ENCODE measurements at places on chromosomes 11 and 22.

GRCh38 chr11:128616161-128616560 lies 28.8 kb upstream of the ETS1 start:
- no peak for DNase-seq

DNA sequence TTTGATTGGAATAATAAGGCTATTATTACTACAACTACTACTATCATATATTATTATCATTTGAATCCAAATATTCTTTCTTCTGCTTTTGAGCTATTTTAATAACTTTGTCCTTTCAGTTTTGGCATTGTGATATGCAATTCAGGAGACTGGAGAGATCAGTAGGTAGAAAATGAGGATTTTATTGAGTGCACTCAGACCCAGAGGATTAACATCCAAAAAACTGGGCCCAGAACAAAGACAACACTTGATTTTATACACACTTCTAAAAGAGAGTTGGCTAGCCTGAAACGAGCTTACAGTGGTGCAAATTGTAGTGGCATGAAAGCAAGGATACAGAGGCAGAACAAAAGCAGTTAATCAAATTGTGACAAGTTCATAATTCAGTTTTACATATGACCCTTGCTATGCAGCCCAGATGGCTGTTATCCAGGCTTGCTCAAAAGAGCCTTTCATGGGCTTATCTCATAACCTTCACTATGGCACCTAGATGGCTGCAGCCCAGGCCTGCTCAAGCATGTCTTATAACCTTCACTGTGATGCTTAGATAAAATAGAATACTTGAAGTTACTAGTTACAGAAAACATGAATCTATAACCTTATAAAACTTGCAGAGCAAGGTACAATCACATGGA lies 796.3 kb upstream of the RAG2 start:
- no peak for DNase-seq

GRCh38 chr22:36328635-36329253 lies 59.0 kb downstream of the MYH9 start:
- no peak for DNase-seq

DNA sequence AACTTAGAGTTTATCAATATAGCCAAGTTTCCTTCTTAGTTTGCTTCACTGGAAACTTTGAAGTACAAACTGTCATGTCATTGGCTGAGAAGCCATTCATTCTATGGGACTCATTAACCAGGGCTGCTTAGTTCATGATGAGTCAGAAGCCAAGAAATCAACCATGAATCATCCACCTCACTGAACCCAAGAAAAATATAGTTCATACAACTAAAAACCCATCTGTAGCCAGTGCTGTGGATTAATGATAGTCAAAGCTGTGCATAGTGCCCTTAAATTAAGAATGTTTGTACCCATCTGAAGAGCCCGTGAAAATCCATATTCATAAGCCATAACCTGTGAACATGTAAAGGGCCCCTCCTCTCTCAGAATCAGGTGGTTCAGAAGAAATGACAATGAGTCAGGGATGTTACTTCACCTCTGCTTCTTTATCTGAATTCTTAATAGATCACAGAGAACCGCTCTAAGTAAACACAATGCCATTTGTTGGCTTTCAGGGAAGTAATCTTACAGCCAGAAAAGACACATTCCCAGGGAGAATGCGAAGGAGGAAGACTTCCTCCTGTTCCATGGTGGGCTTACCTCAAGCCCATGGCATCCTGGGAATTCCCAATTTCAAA lies 25.4 kb downstream of the MMP20 start:
- DNase-seq: no peak

DNA sequence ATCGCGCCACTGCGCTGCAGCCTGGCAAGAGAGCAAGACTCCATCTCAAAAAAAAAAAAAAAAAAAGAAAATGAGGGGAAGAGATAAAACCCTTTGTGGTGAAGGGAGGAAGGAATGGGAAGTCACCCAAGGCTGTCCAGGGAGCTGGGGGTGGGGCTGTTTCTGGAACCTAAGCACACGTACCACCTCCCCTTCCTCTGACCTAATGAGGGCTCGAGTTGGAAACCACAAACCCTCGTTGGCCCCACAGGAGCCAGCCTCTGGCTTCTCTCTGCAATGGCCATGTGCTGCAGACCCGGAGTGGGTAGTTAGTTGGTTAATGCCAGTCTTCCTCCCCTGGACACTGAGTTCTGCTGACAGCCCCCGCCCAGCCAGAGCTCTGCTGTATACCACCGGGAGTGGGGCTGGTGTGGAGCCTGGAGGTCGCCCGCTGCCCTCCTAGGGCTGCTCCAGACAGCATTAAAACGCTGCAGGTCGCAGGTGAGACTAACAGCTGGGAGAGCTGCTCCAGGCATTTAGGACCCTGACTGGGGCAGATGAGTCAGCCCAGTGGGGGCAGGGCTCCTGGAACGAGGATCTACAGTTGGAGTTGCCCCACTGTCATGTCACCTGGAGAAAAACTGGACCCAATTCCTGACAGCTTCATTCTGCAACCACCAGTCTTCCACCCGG lies at the start of gene LGALS12:
LGALS12 (plus strand) TSS at position 228 of the 672 bp plus-strand sequence; CDS start at position 603, 375 bp downstream.
- no peak for DNase-seq

- no peak for DNase-seq
These were observed 140.7 kb downstream of the LUZP2 start for GRCh38 chr11:24637520-24637919.

GRCh38 chr11:92109466-92109865 lies 115.2 kb upstream of the FAT3 start:
- no peak for DNase-seq

DNA sequence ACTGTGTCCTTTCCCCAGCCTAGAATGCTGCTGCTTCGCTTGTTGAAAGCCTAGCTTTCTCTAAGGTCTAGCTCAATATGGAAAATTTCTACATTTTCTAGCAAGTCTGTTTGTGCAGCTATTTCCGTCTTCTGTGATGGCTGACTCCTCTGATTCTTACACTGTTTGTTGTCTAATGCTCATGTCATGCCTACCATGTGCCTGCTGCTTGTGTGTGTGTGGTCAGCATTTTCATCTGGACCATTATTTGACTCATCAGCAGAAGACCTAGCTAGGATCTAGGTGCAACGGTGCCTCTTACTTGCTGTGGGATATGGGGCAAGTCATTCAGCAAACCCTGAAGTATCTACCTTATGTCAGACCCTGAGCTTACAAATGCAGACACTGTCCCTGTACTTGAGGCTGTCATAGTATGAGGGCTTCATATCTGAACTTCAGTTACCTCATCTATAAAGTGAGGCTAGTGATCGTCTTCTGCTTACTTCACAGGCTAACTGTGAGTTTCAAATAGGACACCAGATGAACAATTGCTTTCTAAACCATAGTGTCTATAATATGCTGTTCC lies 86.5 kb upstream of the MYO18B start:
- DNase-seq: no peak

GRCh38 chr22:28742562-28742962 lies 723 bp downstream of the HSCB start:
- no peak for DNase-seq

DNA sequence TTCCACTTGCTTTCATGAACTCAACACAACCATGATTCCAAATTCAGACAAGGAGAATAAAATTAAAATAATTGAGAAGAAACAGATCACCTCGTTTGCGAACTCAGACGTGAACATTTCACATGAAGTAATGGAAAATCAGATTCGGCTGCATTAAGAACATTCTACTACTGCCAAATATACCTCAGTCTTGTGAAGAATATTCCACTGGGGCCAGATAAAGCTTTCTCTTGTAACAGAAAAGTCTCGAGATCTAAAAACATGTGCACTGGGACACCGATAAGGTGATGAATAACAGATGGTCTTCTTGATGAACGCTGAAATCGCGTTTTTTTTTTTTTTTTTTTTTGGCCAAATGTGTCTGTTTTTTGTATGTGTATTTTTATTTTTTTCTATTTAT lies 761.1 kb downstream of the BRD1 start:
- DNase-seq: no peak

DNA sequence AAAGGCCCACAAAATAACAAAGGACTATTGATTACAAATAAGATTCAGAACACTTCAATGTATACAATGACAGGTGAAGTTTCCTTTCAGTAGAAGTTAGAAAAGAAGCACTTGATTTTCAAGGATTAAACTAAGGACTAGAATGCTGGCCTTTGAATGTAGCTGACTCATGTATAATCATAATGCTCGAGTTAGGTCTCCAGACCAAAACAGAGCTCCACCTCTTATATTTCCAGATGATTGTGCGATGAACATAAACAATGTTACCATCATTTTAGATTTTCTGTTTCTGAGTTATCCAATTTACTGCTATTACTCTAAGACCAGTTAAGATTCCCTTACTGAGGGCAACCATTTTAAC lies 40.4 kb upstream of the RAPSN start:
- no peak for DNase-seq

DNA sequence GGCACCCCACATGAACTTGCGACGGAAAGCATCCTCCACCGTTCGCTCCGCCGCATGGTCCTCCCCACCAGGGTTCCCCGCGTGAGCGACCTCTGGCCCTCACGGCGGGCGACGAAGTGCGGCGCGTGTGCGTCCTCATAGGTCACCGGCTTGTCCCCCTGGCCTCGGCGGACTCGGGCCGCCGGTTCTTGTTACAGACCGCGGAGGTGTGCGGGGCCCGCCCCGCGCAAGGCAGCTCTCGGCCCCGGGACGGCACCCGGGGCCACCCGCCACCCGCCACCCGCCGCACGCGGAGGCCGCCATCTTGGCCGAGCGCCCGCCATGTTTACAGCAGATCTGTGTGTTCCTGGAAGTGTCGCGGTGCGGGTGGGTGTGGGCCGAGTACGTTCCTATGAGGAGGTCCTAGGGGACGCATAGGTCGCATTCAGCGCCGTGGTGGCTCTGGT lies 3.5 kb upstream of the IFITM2 start:
- DNase-seq: no peak

DNA sequence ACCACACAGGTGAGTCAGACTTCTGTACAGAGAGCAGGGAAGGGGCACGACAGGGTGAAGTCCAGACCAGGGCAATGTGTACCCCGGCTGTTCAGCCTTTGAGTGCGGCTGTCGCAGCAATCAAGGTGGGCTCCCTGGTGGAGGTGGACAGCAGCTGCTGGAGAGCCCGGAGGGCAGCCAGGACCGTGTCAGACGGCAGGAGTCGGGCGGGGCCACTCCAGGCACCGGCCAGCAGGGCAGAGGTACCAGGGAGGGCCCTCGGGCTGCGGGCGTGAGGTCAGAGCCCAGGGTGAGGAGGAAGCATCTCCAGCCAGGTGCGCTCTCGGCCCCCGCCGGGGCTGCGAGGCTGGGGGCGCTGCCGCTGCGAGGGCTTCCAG lies 802 bp upstream of the PIM3 start:
- no peak for DNase-seq

GRCh38 chr11:65236194-65237059 lies 25.3 kb upstream of the POLA2 start:
- DNase-seq: no peak

DNA sequence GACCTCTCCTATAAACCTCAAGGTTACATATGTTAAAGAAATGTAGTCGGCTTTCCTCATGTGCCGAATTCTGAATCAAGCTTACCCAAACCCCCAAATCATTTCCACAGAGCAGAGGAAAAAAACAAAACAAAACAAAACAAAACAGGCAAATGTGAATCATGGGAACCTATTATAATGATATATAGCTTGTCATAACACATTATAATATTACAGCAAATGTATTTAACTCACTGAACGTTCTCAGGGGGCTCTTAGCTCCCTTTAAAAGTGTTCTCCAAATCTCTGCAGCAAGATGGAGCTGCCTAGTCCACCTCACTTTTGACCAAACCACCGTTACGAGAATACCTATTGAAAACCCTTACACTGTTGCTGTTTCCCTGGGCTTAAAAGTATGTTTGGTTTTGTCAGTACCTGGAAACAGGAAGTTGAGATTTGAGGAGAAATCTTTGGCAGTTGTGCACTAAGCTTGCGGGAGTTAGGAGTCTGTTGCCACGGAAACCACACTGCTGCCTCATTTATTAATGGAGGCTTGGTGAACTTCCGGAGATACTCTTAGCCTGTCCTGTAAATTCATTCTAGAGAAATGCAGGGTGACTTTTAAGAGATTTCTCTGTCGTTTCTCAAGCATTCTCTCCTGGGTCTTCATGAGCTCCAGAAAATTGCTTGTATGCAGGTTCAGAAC lies 167.0 kb upstream of the RASSF10 start:
- no peak for DNase-seq

GRCh38 chr11:68827733-68828132 lies 14.0 kb downstream of the CPT1A start:
- no peak for DNase-seq

GRCh38 chr11:34924714-34925113 lies 8.3 kb downstream of the PDHX start:
- no peak for DNase-seq

- DNase-seq: no peak
These were observed 14.7 kb upstream of the MFRP start for GRCh38 chr11:119361056-119361787.

GRCh38 chr11:34586488-34587281 lies 34.2 kb upstream of the EHF start:
- DNase-seq: no peak

- no peak for DNase-seq
These were observed 36.2 kb downstream of the PISD start for GRCh38 chr22:31625661-31626426.

GRCh38 chr11:11534981-11535380 lies 86.8 kb downstream of the GALNT18 start:
- no peak for DNase-seq

DNA sequence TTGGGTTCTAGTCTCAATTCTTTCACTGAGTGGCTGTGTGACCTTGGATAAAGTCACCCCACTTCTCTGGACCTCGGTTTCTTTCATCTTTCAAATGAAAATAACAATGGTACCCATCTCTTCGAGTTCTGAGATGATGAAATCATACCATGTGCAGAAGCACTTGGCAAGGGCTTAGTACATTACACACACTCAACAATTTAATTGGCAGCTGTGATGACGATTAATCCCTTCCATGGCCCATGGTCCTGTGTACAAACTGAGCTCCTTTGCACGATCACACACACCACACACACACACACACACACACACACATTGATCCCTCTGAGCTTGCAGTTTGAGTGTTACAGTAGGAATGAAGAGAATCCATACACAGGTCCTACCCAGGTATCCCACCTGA lies 103.4 kb upstream of the ASPHD2 start:
- DNase-seq: no peak

DNA sequence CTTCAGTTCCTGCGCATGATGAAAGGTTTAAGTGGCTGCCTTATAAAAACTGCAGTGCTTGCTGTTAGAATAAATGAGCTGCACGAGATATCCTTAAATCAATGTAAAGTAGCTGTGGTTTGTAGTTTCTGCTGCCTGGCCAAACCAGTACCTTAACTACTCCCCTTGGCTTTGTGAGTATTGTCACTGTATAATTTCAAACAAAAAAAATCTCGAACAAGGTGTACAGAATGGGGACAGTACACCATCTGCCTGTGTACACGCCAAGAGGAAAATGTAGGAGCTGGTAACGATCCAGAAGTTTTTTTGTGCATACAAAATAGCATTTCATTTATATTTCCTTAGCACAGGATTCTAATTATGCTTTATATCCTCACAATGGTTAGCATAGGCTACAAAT lies 20.6 kb upstream of the NDUFC2 start:
- DNase-seq: no peak

GRCh38 chr11:80846979-80847378 lies 1406.1 kb upstream of the TENM4 start:
- DNase-seq: no peak

All from stimulated activated CD8-positive, alpha-beta memory T cell treated with anti-CD3 and anti-CD28 coated beads, Interleukin-4, amount 100 ng/mL, for 1 hour (primary cell).